ENCODE measurements at places on chromosomes 6 and 20.
A peak's percentile ranks its signal among the peaks of the same experiment; 100 is the strongest.

DNA sequence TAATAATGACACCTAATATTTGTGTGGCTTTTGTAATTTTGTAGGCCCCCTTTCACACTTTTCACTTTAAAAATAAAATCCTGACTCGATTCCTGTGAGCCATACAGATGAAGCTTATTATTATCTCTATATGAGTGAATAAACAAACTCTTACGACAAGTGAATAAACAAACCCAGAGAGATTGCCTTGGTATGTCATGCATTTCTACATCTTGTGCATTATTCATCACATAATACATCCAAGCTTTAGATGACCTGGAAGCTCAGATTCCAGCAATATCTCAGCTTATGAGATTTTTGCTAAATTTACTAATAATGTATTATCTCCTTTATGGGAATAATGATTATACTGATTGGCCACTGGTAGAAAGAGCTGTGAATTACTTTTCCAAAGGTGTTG is 248.2 kb downstream of the TBX18 start:
- DNase-seq = no peak

- no peak for DNase-seq
These were observed 41.4 kb downstream of the SCAND1 start for GRCh38 chr20:35912881-35913280.

- DNase-seq = no peak
These were observed 625 bp upstream of the ECHDC1 start for GRCh38 chr6:127343809-127344659.

DNA sequence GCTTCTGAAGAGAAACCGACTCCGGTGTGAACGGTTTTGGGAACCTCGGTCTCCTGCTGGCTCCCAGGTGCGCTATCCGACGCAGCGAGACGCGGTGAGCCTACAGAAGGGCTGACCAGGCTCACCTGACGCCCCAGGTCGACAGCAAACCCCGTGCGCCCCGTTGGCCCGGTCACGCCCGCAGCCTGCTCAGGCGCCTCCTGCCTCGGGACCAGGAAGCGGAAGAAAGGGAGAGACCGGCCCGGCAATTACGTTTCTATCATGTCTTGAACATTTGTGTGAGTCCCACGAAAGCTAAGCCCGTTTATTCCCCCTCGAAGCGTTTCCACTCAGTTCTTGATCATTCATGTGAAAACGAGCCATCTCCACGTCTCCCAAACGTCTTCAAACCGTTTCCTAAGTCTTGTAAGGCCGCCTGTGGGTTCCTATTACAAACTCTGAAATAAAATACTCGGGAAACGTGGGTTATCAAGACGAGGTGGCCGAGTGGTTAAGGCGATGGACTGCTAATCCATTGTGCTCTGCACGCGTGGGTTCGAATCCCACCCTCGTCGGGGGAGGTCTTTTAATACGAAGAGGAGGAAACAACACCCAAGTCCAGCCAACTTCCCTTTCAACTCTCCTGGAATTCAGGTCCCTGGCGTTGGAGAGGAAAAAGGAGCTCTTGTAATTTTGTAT is 150.5 kb upstream of the PRSS16 start:
- DNase-seq = no peak

DNA sequence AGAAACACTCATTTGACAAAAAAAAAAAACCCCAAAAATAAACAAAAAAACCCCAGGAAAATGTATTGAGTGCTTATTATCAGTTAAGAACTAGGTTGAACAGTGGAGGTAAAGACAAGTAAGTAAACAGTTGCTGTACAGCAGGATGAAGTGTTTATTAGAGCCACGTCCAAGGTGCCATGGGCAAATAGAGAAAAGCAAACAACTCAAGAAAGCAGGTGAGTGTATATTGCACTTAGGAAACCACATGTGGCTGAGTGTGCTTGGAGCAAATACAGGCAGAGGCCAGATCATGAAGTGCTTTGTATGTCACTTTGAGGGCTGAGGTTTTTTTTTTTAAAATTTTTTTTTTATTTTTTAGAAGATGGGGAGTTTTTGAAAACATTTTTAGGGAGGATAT is 98.3 kb downstream of the MACROD2 start:
- DNase-seq = no peak

DNA sequence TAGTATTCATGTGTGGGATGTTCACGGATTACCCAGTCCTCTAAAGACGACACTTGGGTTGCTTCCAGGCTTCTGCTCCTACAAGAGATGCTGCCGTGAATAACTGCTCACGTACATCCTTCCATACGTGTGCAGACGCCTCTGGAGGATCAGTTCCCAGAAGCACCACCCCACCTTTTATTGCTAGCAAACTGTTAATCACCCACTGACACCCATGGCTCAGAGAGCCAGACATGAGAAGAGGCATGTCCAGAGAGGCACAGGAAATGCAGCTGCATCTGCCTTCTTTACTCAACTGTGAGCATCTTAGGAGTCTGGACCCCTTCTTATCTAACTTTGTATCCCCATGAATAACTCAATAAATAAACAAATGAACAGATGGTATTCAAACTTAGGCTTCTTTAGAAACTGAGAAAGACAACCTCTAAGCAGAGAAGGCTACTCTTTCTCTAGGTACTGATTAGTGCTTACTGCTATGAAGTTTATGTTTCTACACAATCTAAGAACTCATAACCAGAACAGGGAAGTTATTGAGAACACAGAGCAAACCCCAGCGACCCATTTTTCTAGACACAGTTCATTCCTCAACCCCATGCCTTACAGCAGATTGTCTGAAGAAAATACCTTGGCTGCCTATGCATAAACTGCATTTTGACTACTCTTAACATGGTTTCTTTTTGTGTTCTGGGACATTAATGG is 228.7 kb upstream of the RREB1 start:
- DNase-seq = no peak

GRCh38 chr6:32189069-32189741 is 797 bp downstream of the PBX2 start:
- DNase-seq = no peak

- DNase-seq = peak; percentile 6
These were observed 589.7 kb downstream of the CBLN4 start for GRCh38 chr20:55415567-55416142.

- DNase-seq = no peak
These were observed 11.5 kb downstream of the FILIP1 start for GRCh38 chr6:75481936-75482593.

- no peak for DNase-seq
These were observed 70.9 kb upstream of the UFL1 start for GRCh38 chr6:96450770-96451130.

- DNase-seq = no peak
These were observed 725 bp upstream of the ISM1 start for GRCh38 chr20:13220194-13220903.

DNA sequence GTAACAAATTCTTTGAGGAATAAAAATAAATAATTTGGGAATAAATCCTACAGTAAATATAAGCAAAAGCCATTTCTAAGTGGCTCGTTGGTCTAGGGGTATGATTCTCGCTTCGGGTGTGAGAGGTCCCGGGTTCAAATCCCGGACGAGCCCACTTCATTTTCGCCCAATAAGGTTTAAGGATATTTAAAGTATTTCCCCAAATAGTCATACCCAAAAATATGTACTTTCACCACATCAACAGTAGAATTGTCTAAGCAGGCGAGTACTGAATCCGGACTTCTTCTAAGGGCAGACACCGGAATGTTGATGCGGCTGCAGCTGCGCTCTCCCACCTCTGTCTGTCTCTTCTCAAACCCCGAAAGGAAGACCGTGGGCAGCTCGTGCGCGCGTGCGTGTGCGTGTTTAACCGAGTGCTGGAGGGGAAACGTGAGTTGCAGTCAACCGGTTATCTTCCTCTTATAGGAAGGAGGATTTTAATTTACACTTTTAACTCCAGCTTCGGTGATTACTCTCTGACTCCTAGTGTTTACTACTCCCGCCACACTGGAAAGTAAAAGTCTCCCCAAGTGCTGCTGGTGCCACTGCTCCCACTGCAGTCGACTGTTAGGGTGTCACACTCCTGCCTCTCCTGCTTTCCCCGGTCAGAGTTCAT is 155.7 kb upstream of the PRSS16 start:
- DNase-seq = peak; percentile 44

GRCh38 chr6:156021746-156022396 is 566.2 kb upstream of the NOX3 start:
- DNase-seq = no peak

GRCh38 chr6:105501246-105501645 is 98.4 kb upstream of the PREP start:
- no peak for DNase-seq

DNA sequence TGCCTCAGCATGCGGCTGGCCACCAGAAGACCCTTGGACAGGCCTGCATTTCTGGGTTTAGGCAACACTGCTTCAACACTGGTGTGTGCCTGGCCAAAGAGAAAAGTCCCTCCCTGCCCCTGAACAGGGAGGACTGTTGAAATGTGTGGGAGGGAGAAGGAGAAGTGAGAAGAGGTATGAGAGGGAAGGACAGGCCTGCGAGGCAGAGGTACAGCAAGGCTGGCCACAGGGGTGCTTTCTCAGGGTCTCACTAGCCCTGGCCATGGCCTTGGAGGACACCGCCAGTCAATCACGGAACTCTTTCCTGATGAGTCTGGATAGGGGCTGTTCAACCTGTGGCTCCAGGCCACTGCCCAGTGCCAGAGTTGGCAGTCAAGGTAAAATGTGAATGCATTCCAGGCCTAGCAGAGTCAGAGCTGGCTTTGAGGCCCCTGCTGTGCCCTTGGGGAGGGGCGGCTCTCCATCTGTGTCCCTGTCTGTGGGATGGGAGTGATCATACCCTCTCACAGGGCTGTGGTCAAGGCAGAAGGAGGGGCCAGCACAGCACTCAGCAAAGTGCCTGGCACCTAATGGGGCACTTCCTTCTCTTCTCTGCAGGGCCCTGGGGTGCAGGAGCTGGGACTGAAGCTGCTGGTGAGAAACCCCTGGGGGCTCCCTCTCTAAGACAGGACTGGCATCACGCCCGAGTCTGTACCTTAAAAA is 43.2 kb upstream of the CDH22 start:
- peak; percentile 38 for DNase-seq

DNA sequence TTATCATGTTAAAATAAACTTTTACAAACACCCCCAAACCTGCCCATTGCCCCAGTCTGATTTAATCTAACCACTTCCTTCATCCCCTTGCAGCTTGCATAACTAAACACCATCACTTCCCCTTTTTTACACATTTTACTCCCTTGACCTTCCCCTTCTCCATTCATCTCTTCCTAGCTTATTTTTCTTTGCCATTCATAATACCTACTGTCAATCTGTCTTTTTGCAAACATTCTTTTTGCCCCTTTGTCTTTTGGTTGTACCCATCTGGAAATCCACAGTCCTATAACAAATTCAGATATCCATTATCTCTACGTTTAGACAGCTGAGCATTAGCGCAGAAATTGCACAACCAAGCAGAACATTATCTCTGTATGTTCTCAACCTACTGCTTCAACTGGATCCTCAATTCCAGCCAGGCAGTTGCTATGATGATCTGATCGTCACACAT is 51.2 kb downstream of the C6orf52 start:
- no peak for DNase-seq

DNA sequence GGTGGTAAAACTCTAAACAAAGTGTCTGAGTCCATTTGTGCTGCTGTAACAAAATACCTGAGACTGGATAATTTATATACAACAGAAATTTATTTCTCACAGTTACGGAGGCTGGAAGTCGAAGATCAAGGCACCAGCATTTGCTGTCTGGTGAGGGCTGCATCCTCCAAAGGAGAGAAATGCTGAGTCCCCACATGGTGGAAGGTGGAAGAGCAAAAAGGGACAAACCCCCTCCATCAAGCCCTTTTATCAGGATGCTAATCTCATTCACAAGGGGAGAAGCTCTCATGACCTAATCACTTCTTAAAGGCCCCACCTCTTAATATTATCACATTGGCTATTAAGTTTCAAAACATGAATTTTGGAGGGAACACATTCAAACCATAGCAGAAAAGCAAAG is 55.9 kb upstream of the SYNJ2 start:
- DNase-seq = no peak

- no peak for DNase-seq
These were observed 51.4 kb downstream of the HECA start for GRCh38 chr6:139186242-139186641.

DNA sequence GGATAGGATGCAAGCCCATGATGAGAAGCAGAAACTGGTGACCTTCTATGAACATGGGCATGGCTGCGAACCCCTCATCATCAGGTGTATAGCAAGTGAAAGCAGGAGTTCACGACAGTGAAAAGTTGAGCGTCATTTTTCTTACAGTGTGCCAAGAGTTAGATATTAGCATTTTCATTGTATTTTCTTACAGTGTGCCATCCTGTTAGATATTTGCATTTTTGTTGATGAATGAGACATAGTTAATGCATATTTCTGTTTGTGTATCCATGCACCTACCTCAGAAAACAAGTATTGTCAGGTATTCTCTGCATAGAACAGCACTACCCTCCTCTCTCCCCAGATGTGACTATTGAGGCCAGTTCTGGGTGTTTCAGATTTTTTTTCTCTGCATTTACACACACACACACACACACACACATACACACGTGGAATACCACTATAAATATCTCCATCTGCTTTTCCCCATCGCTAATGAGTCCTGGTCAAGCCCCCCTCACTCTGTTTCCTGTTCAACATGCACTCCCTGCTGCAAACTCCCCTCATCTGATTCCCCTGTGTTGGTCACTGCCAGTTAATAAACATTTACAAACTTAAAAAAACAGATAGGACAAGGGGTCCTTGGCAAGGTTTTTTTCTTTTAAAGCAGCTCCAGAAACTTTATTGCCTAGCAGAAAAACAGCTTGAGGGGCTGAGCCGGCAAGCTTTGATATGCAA is 41.7 kb downstream of the PLN start:
- DNase-seq = no peak

DNA sequence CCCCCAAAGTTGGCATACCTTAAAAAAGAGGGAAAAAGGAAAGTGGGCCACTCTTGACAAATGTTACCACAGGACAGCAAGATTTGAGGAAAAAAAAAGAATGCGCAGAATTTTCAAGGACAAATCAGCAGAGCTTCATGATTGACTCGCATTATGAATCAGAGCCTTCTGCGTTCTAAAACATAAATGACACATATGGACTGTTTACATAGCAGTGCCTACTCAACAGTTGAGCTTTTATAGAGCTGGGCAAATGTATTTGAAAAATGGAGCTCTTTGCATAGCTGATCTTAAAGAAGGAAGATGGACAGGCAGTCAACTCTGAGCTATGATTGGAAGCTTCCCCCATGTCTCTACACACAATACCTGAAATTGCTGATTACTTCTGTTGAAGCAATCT is 213.2 kb upstream of the NT5E start:
- DNase-seq = no peak

GRCh38 chr20:18914796-18915195 is 101.2 kb downstream of the SCP2D1 start:
- DNase-seq = no peak

DNA sequence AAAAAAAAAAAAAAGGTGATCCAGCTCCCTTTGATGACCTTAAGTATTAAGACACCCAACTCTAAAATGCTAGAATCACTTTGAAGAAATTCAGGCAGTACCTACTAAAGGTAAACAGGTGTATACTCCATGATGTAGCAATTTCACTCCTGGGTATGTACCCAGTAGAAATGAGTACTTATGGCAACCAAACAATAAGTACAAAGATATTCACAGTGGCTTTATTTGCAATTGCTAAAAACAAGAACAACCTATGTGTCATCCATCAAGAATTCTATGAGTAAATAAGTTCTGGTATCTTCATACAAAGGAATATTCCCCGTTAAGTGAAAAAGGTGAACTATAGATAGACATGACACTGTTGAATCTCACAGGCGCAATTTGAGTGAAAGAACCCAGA is 29.4 kb downstream of the MDGA1 start:
- no peak for DNase-seq

All from H54 (cell line).